ENCODE measurements at places on chromosomes 6 and 20.

DNA sequence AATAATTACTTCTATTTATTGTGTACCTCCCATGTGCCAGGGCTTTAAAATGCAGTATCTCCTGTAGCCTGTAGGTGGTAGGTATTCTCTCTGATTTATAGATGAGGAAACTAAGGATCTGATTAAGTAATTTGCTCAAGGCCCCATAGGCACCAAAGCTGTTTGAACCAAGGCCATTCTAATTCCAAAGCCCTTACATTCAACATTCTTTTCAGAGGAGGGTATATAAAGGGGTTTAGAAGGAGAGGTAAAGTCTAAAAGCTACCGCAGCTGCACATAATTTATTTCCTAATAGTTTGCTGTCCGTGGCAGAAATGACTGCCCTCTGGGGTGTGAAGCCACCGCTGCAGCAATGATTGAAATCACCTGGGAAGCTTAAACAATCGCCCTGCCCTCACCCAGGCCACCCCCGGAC is 95.0 kb upstream of the FAM8A1 start:
- no peak for DNase-seq

DNA sequence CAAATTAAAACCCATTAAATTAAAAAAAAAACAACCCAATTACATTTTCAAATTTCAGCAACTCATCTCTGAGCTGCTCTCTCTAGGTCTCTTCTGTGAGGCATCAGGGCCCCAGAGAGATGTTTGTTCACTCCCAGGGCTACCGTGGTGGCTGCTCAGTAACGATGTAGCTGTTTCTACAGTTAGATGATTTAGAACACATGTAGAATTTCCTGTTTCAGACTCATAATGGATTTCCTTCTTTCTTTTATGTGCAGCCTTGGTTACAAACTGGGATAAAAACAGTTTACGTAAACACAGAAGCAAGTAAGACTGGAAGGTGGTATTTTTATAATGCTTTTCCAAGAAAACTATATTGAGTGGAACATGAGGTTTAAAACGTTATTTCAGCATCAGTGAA is 116.1 kb upstream of the CCN2 start:
- DNase-seq: no peak

DNA sequence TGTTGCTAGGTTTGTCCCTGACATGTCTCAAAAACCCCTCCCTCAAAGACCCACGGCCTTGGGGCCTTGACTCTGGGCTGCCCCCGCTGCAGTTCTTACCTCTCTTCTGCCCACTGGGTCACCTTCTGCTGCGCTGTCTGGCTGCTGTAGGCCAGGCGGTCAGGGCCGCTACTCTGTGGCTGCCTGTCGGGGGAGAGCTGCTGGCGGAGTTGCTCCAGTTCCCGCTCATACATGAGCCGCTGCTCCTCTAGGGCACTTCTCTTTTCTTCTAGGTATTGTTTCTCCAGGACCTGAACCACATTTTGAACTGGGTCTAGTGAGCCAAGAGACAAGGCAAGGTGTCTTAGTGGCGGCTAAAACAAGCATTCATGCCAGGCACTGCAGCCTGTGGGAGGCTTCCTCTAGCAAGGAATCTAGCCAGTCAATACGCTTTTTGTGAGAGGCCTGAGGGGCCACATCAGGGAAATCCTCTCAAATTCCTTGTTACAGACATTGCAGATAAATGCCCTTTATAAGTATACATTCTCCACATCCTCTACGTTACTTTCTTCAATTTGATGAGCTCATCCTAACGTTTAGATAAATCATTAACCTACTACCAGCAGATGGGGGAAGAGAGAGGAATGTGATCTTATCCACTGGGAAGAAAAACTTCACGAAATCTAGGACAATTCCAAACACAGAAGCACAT is 110.3 kb upstream of the NUP153 start:
- no peak for DNase-seq

- DNase-seq: peak; percentile 54
Observed at GRCh38 chr6:159594750-159595117, 98.3 kb downstream of the SOD2 start.

- no peak for DNase-seq
Observed at GRCh38 chr6:33391922-33392594, 435 bp downstream of the KIFC1 start.

- no peak for DNase-seq
Observed at GRCh38 chr6:8017276-8017701, 46.9 kb downstream of the BLOC1S5 start.

All from AG08396 (cell line).